ENCODE measurements at places on chromosomes 11 and 22. TPM values are rescaled to one million over a fixed set of nuclear protein-coding genes. Genes with fewer than 3 reads are reported as not detected.
A peak's percentile ranks its signal among the peaks of the same experiment; 100 is the strongest.

- peak; percentile 62 for DNase-seq
Measured at GRCh38 chr22:20571531-20572007, 64.2 kb downstream of the MED15 start.

The OR8G5 gene
- total RNA-seq = not detected

The KCNJ1 gene
- total RNA-seq = not detected

The GP1BB gene
- 89.4 TPM for total RNA-seq

The RIC3 gene
- total RNA-seq = 8.7 TPM

- DNase-seq = peak; percentile 52
Measured at GRCh38 chr11:58513747-58514367, 6.0 kb upstream of the OR5B21 start.

The E2F8 gene
- 5.2 TPM for total RNA-seq

DNA sequence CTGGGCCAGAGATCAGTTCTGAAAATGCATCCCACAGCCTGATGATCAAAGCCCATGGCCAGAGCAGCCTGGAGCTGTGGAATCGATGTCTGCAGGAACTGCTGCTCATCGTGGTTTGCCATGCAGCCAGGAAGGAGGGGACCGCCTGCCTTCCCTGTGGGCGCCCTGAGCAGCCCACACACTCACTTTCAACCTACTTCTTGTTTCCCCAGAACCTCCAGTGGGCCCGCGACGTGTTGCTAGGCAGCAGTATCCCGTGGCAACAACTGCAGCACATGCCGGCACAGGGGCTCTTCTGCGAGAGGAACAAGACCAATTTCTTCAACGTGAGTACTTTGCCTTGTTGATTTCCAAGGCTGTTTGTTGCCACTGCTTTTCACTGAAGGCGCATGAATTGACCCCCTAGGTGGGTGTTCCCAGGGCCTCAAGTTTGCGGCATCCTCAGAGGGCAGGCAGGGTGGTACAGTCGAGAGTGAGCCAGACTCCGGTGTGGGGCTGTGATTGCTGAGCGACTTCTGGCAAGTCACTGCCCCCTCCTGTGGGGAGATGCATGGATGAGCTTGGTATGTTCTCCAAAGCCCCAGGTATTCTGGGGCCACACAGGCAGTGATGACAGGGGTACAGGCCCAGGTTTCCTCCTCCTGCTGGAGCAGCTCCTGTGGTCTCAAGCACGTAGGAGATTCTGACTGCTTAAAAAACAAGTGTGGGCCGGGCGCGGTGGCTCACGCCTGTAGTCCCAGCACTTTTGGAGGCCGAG lies 47.0 kb upstream of the SUSD2 start:
- DNase-seq = peak; percentile 34

The GAL3ST3 gene
- 38.6 TPM for total RNA-seq

The MYBPC3 gene
- 489 TPM for total RNA-seq

GRCh38 chr11:78158987-78159652 lies 19.7 kb upstream of the ALG8 start:
- DNase-seq = no peak

DNA sequence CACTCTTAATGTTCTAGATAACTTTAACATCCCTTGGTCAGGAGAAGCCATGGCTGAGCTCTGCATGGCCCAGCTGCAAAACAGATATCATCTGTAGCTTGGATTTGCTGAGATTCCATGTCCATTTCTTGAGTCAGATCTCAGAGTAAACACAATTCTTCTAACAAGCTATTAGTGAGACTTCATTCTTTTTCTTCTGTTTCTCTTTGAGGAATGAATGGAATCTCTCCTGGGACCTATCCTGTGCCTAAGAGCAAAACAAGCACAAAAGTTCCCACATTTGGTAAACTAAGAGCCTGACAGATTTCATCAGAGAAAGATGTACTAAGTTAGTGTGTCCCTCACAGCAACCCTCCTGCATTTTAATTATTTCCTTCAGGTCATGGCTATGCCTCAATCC lies 142.8 kb downstream of the MAML2 start:
- DNase-seq = peak; percentile 84

The PGR gene
- total RNA-seq = not detected

DNA sequence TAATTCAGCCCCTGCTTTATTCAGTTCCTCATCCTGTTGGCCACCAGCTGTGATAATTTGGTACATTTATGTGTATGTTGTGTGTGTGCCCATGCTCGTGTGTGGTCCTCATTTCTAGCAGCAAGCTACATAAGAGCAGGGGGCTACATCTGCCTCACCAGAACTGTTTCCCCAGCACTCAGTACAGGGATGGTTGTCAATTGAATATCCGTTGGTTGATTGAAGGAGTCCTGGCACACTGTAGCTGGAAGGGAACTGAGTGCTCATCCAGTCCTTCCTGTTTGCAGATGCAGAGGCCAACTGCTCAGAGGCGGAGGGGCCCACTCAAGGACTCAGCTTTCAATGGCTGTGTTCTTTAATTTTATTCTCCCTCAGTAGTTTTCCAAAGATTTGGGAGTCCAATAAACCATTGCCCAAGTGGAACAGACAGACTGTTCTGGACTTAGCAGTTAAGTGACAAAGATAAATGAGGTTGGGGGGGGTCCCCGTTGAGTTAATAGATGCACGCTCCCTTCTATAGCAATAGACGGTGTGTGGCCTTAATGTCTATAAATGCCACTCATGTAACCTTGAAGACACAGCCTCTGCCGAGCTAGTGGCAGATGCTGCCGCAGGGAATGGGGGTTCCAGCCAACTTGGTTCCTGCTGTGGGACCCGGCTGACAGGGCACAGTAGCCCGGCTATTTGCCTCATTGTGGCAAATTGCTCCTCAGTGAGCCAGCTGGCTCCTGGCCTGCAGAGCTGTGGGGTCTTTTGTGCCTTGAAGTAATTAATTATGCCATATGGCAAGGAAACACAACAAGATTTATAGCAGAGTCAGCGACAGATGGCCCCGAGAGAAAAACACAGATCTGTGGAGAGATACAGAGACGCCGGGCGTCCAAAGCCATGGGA lies 71.4 kb upstream of the GRK3 start:
- no peak for DNase-seq

GRCh38 chr11:21321530-21321929 lies 652.1 kb downstream of the NELL1 start:
- peak; percentile 58 for DNase-seq

The MRGPRE gene
- total RNA-seq = not detected

GRCh38 chr11:75673977-75674582 lies 5.2 kb upstream of the MAP6 start:
- peak; percentile 81 for DNase-seq

Measured in cardiac muscle cell (in vitro differentiated cells and primary cell).